Heart right ventricle (tissue), 16 donors: ENCODE measurements at places on chromosomes 3 and 15. TPM values are rescaled to one million over a fixed set of nuclear protein-coding genes. Genes with fewer than 3 reads are reported as not detected.

- no peak for DNase-seq
Observed at GRCh38 chr3:90092994-90093393, 985.6 kb downstream of the EPHA3 start.

DNA sequence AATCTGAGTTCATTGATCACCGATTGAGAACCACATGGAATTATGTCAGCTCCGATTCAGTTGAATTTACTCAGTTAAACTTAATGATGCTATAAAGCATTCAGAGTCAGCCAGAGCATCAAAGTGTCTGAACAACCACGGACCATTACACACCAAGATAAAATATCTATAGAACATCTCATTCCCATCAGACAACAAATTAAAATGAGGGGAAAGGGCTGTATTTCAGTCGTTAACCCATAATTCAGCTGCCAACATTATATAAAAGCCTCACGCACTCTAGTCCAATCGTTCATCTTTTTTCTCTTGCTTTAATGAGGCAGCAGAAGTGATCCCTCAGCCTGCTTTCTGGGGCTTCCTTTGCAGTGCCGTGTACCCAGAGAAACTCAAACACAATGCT, 11.9 kb downstream of the CPNE4 start:
- DNase-seq = no peak

USP8 gene
- 43.5 TPM for total RNA-seq

- DNase-seq = no peak
Observed at GRCh38 chr3:14861031-14861430, 42.3 kb downstream of the FGD5 start.

- DNase-seq = no peak
Observed at GRCh38 chr15:86432861-86433260, 353.2 kb downstream of the AGBL1 start.

DNA sequence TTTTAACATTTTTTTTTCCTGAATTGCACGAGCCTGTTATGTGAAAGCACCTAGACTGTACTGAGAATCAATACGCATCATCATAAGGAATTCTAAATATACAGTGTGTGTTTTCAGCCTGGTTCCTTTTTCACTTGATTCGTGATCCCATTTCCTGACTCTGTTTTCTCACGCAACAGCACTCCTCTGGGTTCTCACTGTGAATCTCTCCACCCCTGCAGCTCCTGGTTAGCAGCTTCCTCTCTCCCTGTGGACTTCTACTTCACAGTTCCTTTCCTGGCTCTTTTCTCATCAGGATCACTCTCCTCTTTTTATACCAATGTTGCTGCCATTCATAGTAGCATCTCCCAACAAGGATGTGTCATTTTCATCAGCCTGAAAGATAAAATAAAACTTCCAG, 297.2 kb downstream of the CADM2 start:
- DNase-seq = no peak

- no peak for DNase-seq
Observed at GRCh38 chr3:197001972-197002700, 27.5 kb downstream of the MELTF start.
